ENCODE measurements at places on chromosomes 13 and 19.

DNA sequence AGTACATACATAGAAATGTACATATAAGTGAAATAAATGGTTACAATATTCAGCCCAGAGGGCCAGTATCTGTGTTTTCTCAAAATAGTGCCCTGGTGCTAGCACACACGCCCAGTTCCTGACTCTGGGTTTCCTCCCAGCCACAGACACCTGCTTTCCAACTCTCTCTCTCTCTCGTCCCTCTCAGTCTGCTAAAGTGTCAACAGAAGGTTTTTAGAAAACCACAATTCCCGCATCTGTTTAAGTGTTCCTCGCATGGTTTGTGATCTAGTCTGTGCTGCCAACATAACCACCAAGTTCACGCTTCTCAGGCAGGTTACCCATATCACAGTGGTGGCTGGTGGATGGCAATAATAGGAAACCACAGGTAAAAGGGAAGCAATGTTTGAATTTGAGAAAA is 17.8 kb upstream of the UPF3A start:
- DNase-seq: no peak

- no peak for DNase-seq
Observed at GRCh38 chr19:33622809-33623511, 1.2 kb downstream of the CHST8 start.

DNA sequence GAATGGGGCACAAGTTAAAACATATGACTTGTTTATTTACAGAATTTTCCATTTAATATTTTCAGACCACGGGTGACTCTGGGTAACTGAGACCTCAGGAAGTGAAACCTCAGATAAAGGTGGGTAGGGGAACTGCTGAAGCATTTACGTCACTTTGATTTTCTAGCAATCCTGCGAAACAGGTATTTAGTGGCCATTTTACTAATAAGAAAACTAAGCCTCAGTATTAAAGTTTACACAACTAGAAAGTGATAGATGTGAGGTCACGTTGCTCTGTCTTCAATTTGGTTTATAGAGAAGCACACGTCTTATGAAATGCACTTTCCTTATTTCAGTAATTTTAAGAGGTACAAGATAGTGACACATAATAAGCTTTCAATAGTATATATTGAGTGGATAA is 402.8 kb downstream of the FGF9 start:
- no peak for DNase-seq

GRCh38 chr19:982567-983170 is 1.5 kb upstream of the WDR18 start:
- peak; percentile 51 for DNase-seq

DNA sequence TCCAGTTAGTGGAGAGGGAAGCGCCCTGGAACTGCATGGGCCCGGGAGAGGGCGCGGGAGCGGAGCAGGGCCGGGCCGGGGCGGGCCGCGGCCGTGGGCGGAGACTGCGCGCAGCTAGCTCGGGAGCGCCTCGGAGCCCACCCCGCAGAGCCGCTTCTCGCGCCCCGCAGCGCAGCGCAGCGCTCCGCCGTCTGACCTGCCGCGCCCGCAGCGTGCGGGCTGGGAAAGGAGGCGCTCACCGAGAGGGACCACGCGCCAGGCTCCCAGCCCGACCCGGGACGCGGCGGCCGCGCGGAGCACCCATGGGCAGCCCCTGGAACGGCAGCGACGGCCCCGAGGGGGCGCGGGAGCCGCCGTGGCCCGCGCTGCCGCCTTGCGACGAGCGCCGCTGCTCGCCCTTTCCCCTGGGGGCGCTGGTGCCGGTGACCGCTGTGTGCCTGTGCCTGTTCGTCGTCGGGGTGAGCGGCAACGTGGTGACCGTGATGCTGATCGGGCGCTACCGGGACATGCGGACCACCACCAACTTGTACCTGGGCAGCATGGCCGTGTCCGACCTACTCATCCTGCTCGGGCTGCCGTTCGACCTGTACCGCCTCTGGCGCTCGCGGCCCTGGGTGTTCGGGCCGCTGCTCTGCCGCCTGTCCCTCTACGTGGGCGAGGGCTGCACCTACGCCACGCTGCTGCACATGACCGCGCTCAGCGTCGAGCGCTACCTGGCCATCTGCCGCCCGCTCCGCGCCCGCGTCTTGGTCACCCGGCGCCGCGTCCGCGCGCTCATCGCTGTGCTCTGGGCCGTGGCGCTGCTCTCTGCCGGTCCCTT is at the start of gene MLNR:
MLNR (plus strand) TSS at position 303 of the 820 bp plus-strand sequence; CDS start at position 303, 0 bp downstream.
- no peak for DNase-seq

DNA sequence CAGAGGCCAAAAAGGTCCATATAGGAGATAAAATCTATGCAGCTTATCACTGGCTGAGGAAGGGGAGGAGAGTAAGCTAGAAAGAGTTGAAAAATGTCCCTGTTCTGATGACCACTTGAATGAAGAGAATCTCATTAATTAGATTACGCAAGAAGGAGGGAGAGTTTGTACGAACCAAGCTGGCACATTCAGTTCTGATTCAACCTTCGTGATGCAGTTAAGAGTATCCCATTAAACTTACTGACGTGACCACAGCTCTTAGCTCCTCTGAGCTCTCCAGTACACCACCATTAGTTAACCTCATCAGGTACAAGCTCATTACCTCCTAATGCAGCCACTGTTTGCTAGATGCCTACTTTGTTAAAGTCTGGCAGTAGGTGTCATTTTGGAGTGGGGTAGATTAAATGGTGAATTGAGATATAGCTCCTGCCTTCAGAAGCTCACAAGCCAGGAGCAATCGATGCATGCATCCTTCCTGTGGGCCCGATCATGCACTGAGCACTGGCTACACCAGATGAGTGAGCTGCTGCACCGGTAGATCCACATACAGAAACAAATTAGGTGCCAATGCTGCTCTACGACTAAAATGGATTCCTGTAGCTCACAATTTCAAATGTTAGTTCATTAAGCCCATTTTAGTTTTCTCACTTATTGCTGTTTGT is 458.3 kb downstream of the COG6 start:
- DNase-seq: no peak

GRCh38 chr13:113026391-113026910 is 57.4 kb downstream of the MCF2L start:
- no peak for DNase-seq

DNA sequence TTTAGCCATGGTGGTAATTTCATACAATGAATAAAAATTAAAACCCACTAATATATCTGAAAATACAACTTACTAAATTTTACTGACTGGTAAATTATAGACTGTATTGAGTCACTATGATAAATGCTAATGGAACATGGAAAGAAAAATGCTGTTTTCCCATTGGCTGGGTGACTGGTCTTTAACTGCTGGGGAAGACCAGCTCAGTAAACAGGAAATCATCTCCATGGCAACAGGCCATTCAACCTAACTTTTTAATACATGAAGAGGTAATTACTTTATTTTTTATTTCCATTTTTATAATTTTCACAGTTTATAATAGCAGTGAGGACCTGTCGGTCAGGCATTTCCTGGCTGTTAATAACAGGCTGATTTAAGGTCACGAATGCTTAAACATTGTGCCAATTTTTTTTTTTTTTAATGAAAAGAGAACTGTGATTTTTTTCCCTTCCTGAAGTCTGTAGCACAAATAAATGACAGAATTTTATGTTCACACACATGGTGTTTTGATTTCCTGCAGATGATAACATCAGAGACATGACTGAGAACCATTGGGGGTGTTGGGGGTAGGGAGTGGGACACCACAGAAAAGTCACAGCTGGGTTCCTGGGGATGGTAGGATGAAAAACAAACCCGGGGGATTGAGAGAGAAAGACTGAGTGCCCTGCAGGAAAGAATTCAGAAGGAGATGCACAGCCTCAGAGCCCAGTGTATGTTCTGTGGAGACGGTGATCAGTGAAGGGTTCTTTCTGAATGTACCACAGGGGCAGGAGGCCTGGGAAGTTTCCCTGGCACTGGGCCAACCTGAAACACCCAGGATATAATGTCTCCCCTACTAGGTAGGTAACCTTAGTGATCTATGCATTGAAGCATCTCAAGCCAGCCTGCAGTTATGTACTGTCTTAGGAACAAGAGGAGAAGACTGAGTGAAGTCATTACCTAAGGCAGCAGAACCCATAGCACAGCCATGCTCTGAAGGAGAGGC is 297.1 kb downstream of the COG6 start:
- no peak for DNase-seq

GRCh38 chr13:50033725-50034124 is 18.5 kb downstream of the KCNRG start:
- DNase-seq: no peak

DNA sequence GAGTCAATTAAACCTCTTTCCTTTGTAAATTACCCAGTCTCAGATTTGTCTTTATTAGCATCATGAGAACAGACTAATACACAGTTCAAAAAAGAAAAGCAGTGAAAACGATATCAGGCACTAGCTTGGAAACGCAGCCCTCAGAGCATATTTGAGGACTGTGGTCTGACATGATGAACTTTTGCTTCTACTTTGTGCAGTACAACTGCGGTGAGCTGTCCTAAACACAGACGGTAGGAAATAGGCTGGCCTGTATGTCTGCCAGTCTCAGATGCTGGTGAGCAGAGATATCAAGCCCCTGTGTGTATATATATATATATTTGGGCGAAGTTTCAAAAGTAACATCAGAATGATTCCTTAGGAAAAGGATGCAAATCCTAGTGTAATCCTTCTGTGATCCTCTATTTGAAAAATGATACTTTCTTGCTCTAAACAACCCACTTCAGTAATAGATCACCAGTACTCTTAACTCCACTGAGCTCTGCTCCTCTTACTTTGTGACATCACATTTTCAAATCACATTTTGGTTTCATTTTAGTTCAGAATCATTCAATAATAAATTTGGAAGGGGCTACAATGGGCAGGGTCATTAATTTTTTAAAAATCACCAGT is 74.4 kb downstream of the TNFRSF19 start:
- no peak for DNase-seq

- DNase-seq: no peak
Observed at GRCh38 chr13:56720841-56721240, 419.9 kb upstream of the PRR20A start.

DNA sequence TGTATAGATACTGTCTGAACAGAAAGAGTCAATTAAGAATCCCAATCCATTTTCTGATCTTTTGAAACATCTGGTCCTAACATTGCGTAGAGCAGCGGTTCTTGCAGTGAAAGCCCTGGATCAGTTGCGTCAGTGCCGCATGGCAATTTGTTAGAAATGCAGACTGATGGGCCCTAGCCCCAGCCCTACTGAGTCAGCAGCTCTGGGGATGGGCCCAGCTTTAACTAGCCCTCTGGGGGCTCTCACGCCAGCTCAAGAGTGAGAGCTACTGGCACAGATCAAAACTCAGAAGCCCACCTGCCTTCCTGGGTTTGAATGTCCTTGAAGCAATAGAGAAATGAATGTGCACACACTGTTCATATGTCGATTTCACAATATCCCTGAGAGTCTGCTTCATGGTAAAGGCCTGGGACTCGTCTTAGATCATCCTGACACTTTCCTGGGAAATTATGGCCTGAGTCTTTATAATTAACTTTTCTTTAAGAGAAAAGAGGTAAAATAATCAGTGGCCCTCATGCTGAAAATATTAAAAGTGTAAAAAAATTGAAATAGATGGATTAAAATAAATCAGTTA is 206.8 kb upstream of the TMTC4 start:
- DNase-seq: no peak

DNA sequence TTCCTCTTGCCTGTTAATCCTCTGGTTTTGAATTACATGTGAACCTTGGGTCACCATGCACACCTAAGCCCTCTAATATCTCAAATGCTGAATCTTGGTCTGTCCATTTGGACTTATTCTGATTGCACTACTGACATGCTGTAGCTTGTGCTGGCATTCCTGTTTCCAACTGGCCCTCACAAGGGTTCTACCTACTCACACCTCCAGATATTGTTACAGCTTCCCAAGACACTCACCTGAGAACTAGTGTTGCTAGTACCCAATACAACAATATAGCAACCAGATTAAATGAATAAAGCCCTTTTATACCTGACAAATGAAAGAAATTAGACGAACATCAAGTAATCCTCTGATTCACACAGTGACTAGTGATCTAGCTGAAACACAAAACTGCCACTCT is 16.6 kb downstream of the TEX30 start:
- no peak for DNase-seq

DNA sequence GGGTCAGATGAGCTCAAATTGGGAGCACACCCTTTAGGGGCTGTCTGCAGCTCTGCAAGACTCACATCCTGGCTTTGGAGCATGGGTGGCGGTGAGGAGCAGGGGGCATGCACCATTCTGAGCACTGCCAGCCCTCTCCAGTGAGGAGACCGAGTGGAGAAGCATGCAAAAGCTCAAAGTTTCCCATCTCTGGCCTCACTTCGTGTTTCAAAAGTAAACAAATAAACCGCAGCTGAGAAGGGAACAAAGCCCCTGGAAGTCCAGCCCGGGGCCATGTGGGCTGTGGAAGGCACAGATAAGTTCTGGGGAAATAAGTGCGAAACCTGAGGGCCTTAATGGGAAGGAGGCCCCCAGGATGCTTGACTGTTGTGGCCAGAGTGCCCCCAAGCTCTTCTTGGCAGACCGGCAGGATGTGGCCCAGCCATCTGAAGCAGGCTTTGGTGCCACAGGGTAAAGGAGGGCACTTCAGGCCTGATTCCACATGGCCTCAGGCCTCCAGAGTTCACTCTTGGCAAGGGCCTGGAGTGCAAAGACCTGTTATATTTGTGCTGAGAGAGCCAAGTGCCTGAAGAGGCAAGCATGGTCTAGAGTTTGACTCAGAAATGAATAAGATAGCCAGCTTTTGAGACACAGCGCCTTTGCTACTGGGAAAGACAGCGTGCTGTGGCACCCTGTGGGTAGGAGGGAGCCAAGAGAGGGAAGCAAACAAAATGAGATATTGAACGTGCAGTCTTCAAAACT is 1.2 kb downstream of the MEDAG start:
- DNase-seq: no peak

DNA sequence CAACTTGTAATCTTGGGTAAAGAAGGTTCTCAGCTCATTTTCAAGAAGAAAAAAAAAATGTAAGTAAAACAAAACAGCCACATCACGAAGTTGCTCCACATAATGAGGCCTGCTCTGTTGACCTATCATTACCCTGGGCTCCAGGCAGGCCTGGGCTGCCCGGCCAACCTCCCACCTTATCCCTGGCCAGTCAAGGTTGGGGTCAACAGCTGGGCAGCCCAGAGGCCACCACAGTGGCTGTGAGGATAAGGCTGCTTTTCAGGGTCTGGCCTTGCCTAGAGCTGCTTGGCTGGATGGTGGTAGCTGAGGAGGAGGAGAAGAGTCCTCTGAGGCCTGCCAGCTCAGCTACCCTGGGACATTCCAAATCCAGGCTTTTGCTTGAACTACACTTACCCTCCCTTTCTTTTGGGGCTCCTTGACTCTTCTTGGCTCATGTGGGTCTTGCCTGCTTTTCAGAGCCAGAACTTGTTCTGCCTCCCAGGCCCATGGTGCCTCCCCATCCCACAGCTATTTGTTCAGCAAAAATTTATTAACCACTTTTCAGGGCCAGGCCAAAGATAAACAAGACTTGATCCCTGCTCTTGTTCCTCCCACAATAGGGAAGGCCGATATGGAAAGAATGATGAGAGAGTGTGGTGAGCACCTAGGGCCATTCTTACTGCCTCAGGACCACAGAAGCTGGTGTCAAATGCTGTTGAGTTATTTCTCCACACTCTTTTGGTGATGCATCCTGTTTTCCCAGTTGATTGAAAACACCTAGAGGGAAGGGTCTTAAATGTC is 101.6 kb downstream of the RGCC start:
- DNase-seq: no peak
